Thoracic aorta (tissue), 2 donors: ENCODE measurements at places on chromosomes 6 and 20. TPM values are rescaled to one million over a fixed set of nuclear protein-coding genes. Genes with fewer than 3 reads are reported as not detected.

The PSORS1C2 gene
- total RNA-seq: not detected

The CD40 gene
- total RNA-seq: 33.3 TPM

The BPI gene
- total RNA-seq: 4.1 TPM

The KCNK16 gene
- not detected for total RNA-seq

The CDH26 gene
- total RNA-seq: 2.3 TPM

The LST1 gene
- total RNA-seq: 4.9 TPM

The KCNQ2 gene
- total RNA-seq: not detected

The SLC35D3 gene
- total RNA-seq: not detected
